ENCODE measurements at places on chromosomes 4 and X. TPM values are rescaled to one million over a fixed set of nuclear protein-coding genes. Genes with fewer than 3 reads are reported as not detected.
A peak's percentile ranks its signal among the peaks of the same experiment; 100 is the strongest.

- DNase-seq: no peak
These were observed 131.6 kb downstream of the GATB start for GRCh38 chr4:151629097-151629783.

The CD38 gene
- total RNA-seq: 9.6 TPM

- DNase-seq: no peak
These were observed 67.3 kb downstream of the SPRY1 start for GRCh38 chr4:123463869-123464268.

DNA sequence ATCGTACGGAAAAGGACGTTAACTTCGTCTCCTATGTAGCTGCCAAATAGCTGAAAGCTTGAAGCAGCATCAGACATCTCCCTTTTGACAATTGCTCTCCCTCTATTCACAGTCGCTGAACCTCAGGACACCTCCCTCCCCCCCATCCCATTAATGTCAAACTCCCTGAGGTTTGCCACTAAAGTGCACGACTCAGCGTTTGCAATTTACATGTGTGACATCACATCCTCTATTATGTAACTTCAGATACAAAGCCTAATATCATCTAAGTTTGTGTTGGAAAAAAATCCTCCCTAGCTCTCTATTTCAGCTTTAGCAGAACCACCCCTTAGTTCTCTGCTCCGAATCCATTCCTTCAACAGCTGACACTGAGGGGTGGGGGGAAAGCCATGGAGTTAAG, 5.5 kb upstream of the NR3C2 start:
- peak; percentile 16 for DNase-seq

DNA sequence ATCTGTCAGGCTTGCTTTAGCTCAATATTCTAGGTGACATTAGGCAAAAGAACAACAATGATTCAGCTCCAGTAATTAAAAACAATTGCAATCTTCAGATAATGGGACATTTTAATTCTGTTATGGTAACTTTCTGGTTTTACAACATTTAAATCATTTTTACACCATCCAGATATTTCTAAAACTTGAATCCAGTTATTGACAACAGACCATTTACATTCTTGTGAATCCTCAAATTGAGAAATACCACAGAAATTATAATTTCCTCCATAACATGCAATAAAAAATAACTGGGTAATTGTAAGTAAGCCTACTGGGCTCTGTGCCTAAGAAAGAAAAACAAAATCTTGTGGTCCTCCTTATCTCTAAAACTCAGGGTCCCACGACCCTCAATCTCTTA, 195.0 kb upstream of the S100G start:
- DNase-seq: no peak

The STIM2 gene
- total RNA-seq: 54.9 TPM

The CHRNA9 gene
- not detected for total RNA-seq

GRCh38 chrX:1587161-1587560, 4.2 kb upstream of the AKAP17A start:
- DNase-seq: no peak

- no peak for DNase-seq
These were observed 203.6 kb downstream of the BANK1 start for GRCh38 chr4:101993842-101994775.

The MEPE gene
- total RNA-seq: not detected

DNA sequence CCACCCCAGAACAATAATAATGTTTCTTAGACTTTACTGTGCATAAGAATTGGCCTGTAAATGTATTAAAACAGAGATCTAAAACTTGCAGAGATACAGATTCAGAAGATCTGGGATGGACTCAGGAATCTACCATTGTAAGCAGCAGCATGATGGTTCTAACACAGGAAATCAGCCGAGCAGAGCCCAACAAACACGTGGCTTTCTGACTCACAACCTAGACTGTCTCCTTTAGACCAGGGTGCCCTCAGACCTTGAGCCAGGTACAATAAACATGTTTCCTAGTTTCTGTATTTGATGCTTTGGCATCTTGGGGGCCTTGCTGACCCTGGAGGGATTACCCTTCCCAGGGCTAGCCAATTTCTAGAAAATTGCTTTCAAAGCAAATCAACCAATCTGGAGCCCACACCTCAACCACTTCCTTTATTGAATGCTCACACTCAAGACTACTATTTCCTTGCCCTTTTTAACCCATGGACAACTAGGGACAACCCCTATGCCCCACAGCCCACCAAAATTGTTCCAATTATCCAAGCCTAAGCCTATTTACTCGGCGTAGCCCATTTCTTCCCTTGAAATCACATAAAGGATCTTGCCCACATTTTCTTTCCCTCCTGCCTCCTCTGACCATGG, 80.5 kb downstream of the TBC1D9 start:
- DNase-seq: no peak

The GDPD2 gene
- total RNA-seq: not detected

DNA sequence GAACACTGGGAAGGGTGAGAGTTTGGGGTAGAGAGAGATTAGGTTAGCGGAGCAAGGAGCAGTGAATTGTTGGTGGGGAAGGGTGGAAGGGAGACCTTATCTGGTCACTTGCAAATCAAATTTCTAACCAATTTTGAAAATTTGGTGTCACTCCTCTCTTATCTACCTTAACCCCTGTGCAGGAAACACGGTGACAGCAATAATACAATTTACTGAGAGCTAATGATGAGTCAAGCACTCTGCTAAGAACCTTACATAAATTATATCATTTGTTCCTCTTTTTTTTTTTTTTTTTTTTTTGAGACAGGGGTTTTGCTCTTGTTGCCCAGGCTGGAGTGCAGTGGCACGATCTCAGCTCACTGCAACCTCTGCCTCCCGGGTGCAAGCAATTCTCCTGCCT, 116.4 kb downstream of the C4orf51 start:
- no peak for DNase-seq

GRCh38 chrX:94400488-94400887, 726.5 kb downstream of the FAM133A start:
- DNase-seq: no peak

The XPNPEP2 gene
- 0.16 TPM for total RNA-seq

The BCLAF3 gene
- total RNA-seq: 8.5 TPM

The IL21 gene
- 0.14 TPM for total RNA-seq

- DNase-seq: no peak
These were observed 12.0 kb downstream of the EREG start for GRCh38 chr4:74376888-74377483.

DNA sequence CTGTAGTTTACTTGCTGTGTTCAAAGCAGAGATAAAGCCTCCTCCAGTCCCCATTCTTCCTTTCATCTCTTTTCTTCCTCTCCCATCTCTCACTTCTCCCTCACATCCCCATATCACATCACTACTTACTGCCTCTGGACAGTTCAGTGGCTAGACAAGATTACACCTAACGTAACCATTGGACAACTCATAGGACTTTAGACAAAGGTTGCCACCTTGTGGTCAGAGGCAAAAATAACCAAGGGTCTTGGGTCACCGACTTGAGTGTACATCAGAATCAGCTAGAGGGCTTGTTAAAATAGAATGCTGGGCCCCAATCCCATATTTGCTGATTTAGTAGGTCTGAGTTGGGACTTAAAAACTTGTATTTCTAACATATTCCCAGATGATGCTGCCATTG, 109.3 kb upstream of the DGKK start:
- DNase-seq: no peak

The APLN gene
- not detected for total RNA-seq

- no peak for DNase-seq
These were observed 12.7 kb downstream of the DRP2 start for GRCh38 chrX:101232316-101232715.
